ENCODE measurements at places on chromosomes 2 and 18. TPM values are rescaled to one million over a fixed set of nuclear protein-coding genes. Genes with fewer than 3 reads are reported as not detected.

The SIGLEC15 gene
- total RNA-seq: not detected

- DNase-seq: peak; percentile 77
Measured at GRCh38 chr2:96241900-96242611, 23.7 kb downstream of the TMEM127 start.

- peak; percentile 65 for DNase-seq
Measured at GRCh38 chr2:213015387-213016165, 135.8 kb downstream of the IKZF2 start.

The BMP10 gene
- total RNA-seq: 0.18 TPM

The PLEKHB2 gene
- total RNA-seq: 73.0 TPM

GRCh38 chr18:76750917-76751890 is 71.2 kb upstream of the ZNF236 start:
- no peak for DNase-seq

The UGT1A3 gene
- total RNA-seq: not detected

The PSMA8 gene
- total RNA-seq: 0.83 TPM

DNA sequence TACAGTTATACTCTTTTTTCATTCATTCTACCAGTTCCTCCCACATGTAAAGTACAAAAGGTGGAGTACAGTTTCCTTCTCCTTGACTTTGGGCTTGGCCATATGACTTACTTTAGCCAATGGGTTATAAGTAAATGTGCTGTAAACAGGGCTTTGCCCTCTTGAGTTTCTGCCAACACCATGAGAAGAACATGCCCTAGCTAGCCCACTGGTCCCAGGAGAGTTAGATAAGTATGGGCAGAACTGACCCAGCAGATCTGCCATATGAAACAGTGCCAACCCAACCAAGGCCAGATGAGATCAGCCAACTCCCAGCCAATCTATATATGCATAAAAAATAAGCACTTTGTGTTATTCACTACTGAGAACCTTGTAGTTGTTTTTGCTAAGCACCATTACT is 25.5 kb downstream of the ZC3H8 start:
- DNase-seq: no peak

- no peak for DNase-seq
Measured at GRCh38 chr2:19646987-19647386, 254.8 kb downstream of the TTC32 start.

GRCh38 chr2:178333851-178334250 is 117.1 kb downstream of the PRKRA start:
- DNase-seq: no peak

The CKAP2L gene
- 63.3 TPM for total RNA-seq

DNA sequence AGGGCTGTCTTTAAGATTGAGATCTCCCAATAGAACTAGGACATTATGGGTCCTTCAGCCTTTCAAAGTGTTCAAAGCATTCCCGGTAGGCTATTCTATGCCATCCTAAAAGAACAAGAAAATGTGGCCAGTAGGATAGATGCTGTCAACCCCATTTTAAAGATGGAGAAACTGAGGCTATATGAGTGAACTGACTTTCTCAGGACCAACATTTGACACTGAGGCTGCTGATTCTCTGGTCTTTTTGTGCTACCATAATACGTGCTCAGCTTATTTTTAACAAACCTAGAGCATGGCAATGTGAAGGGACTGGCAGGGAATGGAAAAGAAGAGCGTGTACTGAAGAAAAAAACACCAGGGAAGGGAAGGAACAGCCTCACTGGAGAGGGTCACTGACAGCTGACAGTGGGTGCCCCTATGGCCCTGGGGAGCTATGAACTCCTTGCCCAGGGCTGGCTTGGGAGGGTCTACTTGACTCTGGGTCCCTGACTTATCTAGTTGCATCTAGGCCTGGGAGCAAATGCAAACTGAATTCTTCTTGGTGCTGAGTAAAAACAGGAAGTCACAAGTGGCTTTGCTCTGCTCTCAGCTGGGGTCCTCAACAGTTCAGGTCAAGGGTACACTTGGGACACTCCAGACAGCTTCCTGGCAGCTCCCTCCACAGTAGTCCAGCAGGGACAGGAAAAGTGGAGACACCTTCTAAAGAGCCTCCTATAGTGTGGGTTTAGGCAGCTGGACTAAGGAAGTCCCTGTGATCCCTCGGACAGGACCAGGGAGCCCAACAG is 2.3 kb downstream of the CYRIA start:
- DNase-seq: no peak

DNA sequence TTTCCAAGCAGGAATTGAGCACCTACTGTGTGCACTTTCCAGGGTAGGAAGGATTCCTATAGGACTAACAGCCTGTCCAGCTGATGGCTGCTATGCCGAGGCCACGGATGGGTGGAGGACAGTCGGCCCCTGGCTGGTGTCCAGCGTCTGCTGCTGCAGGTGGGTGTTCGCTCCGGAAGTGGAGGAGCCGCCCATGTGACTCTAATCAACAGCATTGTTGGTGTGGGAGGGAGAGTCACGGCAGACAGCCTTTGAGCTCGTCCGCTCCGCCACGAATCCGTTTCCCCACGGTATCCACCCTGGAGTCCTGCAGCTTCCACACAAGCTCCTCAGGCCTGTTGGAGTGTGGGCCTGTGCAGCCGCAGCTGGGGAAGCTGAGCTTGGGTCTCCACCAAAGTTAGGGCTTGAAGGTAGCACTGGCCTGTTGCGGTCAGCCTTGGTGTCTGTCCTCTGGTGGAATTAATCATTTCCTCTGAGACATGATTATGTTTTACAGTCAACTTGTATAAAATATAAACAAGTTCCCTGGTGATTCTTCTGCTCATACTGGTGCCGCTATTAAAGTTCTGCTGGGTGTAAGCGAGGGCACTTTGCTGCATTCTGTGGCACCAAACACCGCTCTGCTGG is 185.9 kb upstream of the TPO start:
- DNase-seq: no peak

- peak; percentile 69 for DNase-seq
Measured at GRCh38 chr2:111705711-111706336, 178.2 kb downstream of the ANAPC1 start.

GRCh38 chr2:46549166-46549844 is 69.9 kb downstream of the TMEM247 start:
- DNase-seq: no peak

The ADCYAP1 gene
- not detected for total RNA-seq

DNA sequence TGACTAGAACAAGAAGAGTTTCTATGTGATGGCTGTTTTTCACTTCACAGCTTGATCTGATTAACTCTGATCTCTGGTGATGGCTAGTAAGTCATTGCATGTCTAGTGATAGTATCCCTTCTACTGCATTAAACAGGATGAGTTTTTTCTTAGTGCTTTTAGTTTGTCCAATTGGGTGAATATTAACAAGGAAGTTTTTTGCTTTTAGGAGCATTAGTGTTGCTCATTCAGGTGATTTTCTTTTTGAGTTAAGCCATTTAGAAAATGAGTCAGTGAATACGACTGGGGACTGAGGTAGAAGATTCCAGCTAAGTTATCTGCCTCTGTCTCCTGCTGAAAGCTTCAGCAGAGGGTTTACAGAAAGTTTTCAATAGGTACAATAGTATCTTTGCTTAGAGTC is 306.7 kb downstream of the PIK3C3 start:
- DNase-seq: no peak

- no peak for DNase-seq
Measured at GRCh38 chr2:101546376-101547058, 71.6 kb upstream of the RFX8 start.

The EFHD1 gene
- 2.0 TPM for total RNA-seq

DNA sequence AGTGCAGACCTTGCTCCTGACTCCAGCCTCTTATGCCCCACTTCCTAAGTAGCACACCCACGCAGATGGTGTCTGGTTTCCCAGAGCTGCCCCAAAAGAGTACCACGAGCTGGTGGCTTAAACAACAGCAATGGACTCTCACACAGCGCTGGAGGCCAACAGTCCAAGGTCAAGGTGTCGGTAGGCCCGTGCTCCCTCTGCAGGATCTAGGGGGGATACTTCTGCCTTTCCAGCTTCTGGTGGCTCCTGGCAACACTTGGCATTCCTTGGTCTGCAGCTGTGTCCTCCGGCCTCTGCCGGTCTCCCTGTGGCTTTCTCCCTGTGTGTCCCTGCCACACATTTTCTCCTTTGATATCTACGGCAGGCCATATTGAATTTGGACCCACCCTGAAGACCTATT is 99.0 kb downstream of the TSHZ1 start:
- no peak for DNase-seq

GRCh38 chr2:235606004-235606715 is 112.3 kb downstream of the AGAP1 start:
- no peak for DNase-seq

DNA sequence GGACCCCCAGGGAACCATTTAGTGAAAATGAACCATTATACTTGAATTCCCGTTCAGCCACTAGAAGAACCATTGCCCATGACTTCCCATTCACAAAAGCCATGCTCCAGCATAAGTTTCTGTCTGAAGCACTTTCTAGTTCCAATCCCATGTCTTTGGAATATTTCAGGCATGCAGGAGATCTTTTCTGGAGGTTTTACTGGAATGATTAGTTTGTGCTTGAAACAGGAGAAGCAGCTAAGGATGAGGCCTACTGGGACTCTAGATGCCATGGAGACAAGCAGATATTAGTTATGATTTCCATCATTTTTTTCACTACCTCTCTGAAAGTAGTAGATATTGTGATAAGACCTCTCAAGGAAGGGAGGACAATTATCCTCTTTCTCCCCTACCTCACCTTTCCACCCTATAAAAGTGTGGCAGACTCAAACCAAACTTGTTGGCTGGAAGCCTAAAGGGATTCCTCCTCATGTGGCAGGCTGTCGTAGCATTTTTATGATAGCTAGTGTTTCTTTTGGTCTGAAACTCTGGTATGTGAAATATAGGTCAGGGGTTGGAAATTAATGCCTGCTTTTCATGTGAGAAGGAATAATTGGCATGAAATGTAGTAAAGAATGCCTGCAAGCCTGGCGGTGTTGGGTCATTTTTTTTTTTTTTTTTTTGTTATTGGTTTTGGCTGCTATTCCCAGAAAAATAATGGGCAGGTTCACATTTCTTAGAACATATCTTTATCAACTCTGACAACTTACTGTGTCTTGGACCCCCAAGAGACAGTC is 29.3 kb upstream of the MMADHC start:
- DNase-seq: no peak

DNA sequence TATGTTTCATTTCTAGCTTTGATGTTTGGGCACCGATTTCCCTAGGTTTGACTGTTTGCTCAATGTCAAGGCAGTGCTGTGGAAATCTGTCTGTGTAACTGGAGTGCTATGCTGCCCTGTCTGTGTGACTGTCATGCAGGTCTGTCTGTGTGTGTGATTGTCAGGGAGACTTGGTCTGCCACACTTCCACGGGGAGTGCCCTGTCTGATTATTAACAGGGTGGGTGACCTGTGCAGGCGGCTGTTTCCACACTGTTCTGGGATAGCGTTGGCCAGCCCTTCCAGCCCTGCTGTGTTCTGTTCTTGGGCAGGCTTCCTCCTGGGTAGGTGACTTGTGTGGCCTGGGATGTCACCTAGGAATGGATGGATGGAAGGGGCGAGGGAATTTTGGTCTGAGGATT is 85.3 kb downstream of the FHOD3 start:
- no peak for DNase-seq

GRCh38 chr2:157822533-157822932 is 53.6 kb downstream of the ACVR1 start:
- no peak for DNase-seq

DNA sequence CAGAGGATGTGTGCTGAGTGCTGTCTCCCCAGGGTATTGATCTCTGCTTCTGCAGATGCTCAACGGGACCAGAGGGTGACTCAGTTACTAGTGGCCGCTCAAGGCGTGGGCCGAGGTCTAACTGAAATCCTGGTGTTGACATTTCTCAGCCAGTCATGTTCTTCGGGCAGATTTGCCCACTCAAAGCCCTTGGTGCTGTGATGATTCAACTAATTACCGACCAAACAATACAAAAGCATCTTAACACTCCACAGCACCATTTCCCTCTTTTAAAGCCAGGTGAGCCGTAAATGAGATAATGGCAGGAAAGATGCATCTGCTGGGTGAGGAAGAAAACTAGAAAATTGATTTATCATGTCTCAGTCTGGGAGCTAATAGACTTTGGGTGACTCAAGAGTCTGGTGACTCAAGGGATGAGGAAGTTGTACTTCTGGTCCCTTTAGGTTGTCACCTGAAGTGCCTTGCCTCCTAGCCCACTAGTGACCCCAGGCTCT is 32.7 kb upstream of the PRLH start:
- DNase-seq: no peak

GRCh38 chr2:11132036-11132671 is 23.1 kb upstream of the SLC66A3 start:
- no peak for DNase-seq

DNA sequence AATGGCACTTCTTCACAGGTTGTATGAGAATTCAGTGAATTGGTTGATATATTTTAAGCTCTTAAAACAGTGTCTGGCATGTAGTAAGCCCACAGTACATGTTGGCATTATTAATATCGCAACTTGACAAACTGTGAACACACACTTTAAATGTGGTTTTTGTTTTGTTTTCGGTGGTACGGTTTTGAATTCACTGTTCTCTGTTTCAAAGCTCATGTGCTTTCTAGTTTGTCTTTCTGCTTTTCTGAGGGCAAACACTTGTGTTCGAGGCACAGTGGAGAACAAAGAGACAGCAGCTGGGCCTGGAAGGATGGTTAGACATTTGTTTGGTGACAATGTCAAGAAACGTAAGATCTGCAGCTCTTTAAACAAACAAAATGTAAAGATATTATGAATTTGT is 276.5 kb upstream of the MC4R start:
- DNase-seq: no peak

DNA sequence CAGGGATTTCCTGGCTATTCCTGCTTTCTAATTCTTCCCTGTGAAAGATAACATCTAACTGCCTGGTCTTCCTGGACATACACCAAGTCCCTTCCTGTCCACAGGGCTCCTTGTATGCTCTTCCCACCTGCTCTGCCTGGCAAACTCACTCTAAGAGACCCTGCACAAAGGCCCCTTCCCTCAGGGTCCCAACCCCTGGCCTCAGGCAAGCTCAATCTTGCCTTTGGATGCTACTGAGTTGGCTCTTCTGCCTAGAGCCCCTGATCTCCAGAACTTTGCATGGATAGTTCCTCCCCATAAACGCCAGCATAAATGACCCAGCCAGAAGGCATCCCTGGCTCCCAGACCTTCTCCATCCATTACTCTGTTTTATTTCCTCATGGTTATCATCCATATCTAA is 98.3 kb upstream of the OTOS start:
- no peak for DNase-seq

DNA sequence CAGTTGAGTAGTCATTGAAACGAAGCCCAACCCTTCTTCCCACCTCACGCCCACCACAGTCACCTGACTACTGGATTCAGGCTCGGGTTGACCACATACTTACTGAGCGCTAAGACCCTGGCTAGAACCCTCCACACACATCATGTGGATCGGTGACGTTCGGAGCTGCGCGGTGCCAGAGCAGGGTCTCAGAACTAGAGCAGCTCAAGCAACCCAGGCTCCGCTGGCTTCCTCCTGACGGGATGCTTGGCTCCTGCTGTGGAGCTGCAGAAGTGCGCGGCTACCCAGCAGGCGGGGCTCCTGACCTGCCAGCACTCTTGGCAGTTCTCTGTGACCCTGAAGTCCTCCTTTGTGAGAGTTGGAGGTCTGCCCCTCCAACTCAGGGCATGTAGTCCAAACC is 90.6 kb upstream of the MBOAT2 start:
- no peak for DNase-seq

The UPP2 gene
- not detected for total RNA-seq
